Effector memory CD8-positive, alpha-beta T cell (primary cell): ENCODE measurements at places on chromosomes 5 and 9.

- DNase-seq: no peak
Measured at GRCh38 chr9:101540069-101540468, 6.4 kb downstream of the RNF20 start.

DNA sequence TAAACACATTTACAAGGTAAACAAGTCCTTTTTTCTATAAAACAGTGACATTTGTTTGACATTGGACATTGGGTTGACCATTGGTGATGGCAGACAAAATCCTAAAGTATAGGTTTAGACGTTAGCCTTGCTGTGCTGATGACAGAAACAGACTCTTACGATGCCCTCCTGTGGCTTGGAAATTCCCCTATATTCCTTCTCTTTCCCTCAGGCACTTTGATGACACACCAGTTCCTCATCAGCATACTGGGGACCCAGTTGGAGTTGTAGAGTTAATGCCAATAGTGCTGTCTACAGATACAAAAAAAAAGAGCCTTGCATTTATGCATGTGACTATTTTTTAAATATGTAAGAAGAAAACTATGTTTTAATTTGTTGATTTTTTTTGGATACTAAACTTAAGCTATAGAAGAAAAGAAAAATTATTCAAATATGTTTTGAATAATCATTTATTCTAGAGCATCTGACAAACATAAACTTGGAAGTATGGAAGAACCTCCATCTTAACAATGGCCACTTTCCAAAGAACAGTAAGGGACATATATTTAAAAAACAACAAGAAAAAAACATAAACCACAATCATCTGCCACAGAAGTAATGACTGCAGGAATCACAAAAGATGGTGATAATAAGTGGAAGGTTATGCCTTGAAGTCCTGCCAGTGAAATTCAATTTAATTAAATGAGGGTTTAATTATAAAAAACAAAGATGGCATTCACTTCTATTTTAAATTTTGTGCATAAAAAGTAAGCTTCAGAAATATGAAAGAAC lies 75.6 kb upstream of the SNCAIP start:
- no peak for DNase-seq

DNA sequence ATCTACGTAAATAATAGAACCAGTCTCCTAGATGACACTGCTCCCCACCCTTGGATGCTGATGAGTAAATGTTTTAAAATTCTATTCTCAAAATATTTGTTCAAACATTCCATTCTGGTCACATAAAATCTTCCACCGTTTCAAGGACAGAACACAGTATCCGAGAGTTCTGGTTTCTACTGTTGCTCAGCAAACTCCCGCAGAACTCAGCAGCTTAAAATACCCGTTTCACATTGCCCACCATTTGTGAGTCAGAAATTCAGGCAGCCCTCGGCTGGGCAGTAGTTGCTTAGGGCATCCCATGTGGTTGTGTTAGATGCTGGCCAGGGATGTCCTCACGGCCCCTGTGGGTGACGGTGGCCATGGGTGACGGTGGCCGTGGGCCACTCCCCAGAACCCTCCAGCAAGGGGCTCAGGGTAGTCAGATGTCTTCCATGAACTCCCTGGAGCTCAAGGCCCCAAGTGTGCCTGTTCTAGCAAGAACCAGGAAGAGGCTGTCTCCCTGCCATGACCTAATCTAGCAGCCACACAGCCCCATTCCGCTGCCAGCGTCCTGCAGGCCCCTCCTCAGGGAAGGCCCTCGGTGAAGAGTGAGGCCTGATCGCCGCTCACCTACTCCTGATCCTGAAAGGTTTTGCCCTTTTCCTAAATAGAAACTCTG lies 17.4 kb downstream of the MGAT1 start:
- DNase-seq: no peak

- no peak for DNase-seq
Measured at GRCh38 chr9:134794663-134795370, 85.8 kb upstream of the FCN2 start.

- no peak for DNase-seq
Measured at GRCh38 chr5:170756691-170757090, 26.8 kb upstream of the GABRP start.

DNA sequence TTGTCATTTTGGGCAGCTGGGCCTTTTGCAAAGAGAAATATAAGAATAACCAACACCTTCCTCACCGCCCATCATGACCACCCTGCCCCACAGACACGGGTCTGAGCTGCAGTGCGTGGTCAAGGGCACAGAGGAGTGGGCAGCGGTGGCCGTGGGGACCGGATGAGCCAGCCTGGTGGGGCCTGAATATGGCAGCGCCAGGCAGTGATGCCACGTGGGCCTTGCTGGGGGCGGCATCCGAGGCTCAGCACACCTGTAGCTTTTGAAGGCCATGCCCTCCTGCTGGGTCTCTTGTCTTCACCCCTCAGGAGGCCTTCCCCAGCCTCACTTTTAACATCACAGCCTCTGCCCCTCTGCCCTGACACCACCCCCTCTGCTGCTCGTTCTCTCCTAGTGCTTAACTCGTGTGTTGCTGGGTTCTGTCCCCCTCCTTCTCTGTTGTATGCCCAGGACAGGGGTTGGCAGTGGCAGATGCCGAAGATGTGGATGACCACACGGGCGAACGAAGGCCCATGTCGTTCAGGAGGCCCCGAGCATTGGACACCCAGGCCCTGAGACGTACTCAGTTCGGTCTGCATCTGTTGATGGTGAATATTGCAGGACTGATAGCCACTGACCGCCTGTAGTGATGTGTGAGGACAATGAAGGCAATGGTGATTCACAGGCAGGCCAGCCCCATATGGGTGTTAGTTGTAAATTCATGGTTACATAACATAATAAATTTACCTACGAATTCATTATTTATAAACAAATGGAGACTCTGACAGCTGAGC lies 46.0 kb downstream of the AHRR start:
- no peak for DNase-seq

GRCh38 chr5:76495870-76496269 lies 92.8 kb downstream of the IQGAP2 start:
- no peak for DNase-seq

- no peak for DNase-seq
Measured at GRCh38 chr5:173498286-173498685, 118.2 kb downstream of the BOD1 start.

- no peak for DNase-seq
Measured at GRCh38 chr5:162503796-162504195, 436.2 kb downstream of the GABRG2 start.

DNA sequence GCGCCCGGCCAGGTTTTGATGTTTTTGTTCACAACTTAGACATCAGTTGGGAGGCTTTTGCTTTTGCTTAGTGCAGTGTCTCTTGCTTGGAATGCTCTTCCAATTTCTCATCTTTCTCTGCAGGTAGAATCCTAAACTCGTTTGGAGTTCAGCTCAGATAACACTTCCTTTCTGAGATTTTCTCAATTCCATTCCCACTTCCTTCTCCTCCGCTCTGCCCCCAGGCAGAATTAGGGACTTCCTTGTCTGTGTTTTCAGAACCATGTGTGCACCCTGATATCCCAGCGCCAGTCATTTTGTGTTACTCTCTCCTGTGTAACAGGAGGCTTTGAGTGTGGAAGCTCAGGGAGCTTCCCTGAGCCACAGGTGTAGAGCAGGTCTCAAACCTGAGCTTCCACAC lies 171.0 kb downstream of the INSYN2B start:
- no peak for DNase-seq

- no peak for DNase-seq
Measured at GRCh38 chr5:119031011-119031886, 39.6 kb upstream of the DMXL1 start.

GRCh38 chr5:178080618-178081410 lies 32.5 kb upstream of the N4BP3 start:
- no peak for DNase-seq

- no peak for DNase-seq
Measured at GRCh38 chr5:93995126-93995621, 253.8 kb upstream of the POU5F2 start.

DNA sequence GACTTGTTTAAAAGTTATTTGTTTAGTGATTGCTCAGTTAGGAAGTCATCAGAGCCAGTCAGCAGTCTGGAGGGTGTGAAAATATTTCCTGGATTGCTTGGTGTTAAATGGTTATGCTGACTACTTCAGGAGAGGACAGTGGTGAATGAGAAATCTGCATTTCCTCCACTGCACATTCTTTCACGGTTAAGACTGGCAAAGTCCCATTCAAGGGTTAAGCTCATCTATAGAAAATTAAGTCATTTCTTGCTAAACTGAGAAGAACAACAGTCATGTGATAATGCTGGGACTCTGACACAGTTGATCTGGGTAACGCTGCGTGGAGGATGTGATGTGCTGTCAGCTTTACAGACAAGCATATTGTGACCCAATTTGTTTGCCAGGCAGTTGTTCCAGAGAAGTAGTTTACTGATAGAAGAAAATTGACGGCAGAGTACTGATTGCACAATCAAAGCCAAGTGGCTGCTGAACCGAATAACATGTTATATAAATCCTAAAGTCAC lies 80.4 kb downstream of the GRAMD2B start:
- DNase-seq: peak; percentile 13

- DNase-seq: no peak
Measured at GRCh38 chr5:40495237-40495635, 184.5 kb upstream of the PTGER4 start.

GRCh38 chr5:107364443-107365319 lies 306.1 kb downstream of the EFNA5 start:
- no peak for DNase-seq

DNA sequence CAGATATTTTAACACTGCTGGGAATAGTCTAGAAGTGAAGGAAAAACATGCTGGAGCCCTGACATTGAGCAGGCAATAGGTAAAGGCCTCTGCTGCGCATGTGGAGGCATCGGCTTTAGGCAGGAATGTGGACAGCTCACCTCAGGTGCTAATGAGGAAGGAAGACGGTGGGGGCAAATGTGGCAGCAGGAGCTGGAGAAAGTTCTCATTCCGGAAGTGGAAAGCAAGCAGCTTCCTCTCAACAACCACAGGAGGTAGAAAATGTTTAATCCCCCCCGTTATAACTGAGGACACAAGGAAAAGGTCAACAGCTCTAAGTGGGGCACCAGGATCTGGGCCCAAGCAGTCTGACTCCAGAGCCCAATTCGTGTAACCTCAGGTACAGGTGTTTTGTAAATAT lies 7.6 kb upstream of the RPS14 start:
- DNase-seq: no peak

- no peak for DNase-seq
Measured at GRCh38 chr9:94980947-94981722, 254.6 kb downstream of the AOPEP start.

DNA sequence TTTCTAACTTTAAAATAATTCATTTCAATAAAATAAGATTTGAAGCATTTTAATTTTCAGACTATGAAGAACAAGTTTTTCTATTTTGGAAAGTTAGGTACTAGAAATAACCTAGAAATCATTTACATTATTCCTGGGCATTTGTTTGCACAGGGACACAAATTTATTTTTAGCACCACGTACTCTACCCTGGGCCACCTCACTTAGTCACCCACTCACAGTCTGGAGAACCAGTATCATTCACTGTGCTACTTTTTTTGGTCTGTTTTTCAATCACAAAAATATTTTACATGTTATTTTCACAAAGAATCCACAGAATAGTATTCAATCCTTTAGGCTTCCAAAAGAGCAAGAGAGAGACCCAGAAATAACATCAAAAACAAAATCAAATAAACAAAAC lies 128.6 kb upstream of the ACOT12 start:
- DNase-seq: no peak

GRCh38 chr9:114897196-114897595 lies 33.2 kb downstream of the TNFSF8 start:
- DNase-seq: no peak

- no peak for DNase-seq
Measured at GRCh38 chr5:94376672-94377345, 241.6 kb downstream of the KIAA0825 start.

DNA sequence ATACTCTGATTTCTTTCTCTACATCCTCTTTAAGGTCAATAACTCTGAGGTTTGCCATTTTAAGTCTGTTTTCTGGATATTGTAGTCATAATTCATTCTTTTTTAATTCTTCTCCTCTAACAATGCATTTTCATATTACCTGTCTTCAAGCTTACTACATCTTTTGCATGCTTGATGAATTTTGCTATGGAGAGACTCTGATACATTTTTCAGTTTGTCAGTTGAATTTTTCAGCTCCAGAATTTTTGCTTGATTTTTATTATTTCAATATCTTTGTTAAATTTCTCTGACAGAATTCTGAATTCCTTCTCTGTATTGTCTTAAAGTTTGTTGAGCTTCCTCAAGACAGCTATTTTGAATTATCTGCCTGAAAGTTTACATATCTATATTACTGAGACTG lies 159.8 kb upstream of the ST8SIA4 start:
- DNase-seq: no peak

GRCh38 chr9:128818839-128819715 lies 777 bp downstream of the ENDOG start:
- DNase-seq: peak; percentile 31

DNA sequence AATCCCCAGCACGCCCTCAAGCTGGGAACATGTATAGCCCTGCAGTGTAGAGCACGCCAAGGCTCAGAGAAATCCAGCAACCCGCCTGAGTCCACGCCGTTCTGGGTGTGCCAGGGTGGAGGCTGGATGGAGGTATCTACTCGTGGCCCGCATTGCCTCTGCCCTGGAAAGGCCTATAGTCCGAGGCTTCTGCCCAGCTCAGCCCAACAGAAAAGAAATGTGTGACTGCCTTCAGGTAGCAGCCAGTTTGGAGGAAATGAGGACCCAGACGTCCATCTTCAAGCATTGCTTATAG lies 18.2 kb downstream of the S1PR3 start:
- no peak for DNase-seq

- DNase-seq: no peak
Measured at GRCh38 chr5:168274406-168274805, 17.0 kb upstream of the WWC1 start.

- no peak for DNase-seq
Measured at GRCh38 chr5:138492560-138493045, 27.3 kb downstream of the EGR1 start.

- no peak for DNase-seq
Measured at GRCh38 chr5:115985802-115986757, 23.8 kb downstream of the LVRN start.

DNA sequence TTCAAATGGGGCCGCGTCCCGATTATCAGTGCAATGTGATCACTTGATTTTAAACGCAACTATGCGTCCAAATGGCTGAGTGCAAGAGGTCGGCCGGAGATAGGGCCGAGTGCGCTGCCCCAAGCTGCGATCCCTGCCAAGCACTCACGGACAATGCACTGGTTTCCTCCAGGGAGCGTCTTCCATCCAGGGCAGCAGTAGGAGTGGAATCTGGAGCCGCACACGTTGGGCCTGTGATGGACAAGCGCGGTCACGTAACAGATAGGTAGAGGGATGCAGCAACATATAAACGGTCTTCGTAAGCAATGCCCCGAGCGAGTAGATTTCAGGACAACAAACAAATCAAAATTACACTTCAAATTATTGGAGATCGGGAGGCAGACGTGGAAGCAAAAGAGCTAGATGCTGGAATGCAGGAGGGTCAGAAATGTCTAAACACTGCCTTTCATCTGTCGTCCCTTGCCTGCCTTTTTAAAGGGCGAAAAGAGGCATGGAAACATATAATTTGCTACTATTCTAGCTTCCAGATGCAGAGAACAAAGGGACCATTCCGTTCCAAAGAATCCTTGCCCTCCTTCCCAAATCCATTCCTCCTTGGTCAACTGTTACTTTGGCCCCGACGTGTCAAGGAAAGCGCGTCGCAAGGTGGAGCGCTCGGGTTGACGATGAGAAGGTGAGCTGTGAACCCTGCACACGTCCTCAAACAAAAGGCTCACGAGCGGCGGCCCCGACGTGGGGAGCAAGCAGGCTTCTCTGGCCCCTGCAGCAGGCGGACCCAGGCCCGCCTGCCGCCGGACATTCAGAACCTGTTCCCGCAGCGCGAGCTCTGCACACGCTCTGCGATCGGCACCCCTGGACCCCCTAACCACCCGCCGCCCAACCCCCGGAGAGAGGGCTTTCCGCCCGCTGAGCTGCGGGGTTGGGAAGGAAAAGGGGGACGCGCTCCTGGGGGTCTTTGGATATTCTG lies 1.5 kb downstream of the FBN2 start:
- DNase-seq: no peak
